ENCODE measurements at places on chromosomes 4 and X. TPM values are rescaled to one million over a fixed set of nuclear protein-coding genes. Genes with fewer than 3 reads are reported as not detected.

The STATH gene
- not detected for total RNA-seq

The SPP1 gene
- total RNA-seq = 29.2 TPM

The UGT2B15 gene
- not detected for total RNA-seq

DNA sequence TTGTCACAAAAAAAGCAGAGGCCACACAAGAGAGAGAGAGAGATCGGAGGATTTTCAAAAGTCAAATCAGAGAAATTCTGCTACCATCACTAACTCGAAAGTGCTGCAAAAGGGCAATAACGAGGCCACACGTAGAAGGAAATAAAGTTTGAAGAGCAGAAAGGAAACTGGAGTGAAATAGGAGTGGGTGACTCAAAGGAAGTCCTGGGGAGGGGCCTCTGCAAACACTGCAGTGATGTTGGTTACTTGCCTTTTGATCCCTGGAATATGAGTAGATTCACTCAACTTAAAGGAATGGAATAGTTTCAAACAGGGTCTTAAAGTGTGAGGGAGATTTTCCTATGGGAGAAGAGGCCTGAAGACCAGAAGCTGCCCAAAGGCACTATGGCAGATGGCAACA, 663.4 kb upstream of the LCORL start:
- peaks cover 8% of the 10 kb centered on the region for H3K4me1 ChIP-seq
- H3K27me3 ChIP-seq = no peaks in the 10 kb centered on the region
- H3K4me3 ChIP-seq = no peak overlapping the region
- H3K27ac ChIP-seq = no peak overlapping the region

DNA sequence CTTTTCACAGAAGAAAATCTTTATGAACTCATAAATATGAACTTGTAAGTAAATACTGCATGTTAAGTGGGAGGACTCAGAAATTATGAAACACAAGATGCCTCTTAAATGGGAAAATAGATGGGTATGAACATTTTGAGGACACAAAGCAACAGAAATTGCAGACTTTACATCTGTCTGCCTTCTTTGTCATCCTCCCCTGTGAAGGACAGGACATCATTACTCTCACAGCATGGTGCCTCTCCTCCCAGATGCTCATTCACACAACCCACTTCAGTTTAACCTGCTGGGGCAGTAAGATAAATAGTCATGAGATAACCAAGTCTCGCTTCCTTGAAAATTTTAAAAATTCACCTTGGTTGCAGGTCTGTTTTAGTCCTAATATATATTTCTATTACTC, 144.5 kb downstream of the APBB2 start:
- H3K4me3 ChIP-seq = no peak overlapping the region
- H3K27me3 ChIP-seq = no peaks in the 10 kb centered on the region
- H3K4me1 ChIP-seq = peaks cover 54% of the 10 kb centered on the region
- no peaks in the 10 kb centered on the region for H3K36me3 ChIP-seq

- no peak overlapping the region for H3K4me3 ChIP-seq
- H3K4me1 ChIP-seq = no peaks in the 10 kb centered on the region
- DNase-seq = no peak
These were observed 89.0 kb downstream of the MXRA5 start for GRCh38 chrX:3257471-3257870.

- no peaks in the 10 kb centered on the region for H3K27me3 ChIP-seq
- H3K4me1 ChIP-seq = no peaks in the 10 kb centered on the region
- no peak overlapping the region for H3K27ac ChIP-seq
- H3K4me3 ChIP-seq = no peak overlapping the region
- no peaks in the 10 kb centered on the region for H3K36me3 ChIP-seq
These were observed 256.5 kb upstream of the NRK start for GRCh38 chrX:105565856-105566255.

DNA sequence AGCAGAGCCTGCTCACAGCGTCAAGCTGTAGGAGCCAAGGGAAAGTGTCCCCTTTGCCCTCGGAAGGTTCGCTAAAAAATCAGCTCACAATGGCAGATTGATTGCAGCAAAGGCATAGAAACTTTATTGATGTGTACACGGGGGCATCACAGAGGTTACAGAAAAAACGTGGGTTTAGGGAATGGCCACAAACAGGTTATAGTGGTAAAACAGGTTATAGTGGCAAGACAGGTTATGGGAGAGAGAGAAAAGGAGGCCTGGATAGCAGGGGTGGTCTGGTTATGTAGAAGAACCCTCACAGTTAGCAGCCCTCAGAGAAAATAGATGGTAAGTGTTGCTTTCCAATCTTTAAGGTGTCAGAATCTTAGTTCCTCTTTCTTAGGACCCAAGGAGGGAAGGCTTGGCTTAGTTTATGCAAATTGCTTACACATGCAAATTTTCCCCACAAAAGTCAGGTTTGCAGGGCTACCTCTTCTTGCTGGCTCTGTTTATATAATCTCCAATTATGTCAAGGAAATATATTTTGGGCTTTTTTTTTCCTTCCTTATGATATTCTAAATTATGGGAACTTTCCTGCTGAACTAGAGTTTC, 113.7 kb downstream of the BMP15 start:
- H3K27ac ChIP-seq = no peak overlapping the region
- H3K36me3 ChIP-seq = no peaks in the 10 kb centered on the region

All from thoracic aorta (tissue), 2 donors.